T-helper 2 cell (primary cell): ENCODE measurements at places on chromosomes 11 and 22.

DNA sequence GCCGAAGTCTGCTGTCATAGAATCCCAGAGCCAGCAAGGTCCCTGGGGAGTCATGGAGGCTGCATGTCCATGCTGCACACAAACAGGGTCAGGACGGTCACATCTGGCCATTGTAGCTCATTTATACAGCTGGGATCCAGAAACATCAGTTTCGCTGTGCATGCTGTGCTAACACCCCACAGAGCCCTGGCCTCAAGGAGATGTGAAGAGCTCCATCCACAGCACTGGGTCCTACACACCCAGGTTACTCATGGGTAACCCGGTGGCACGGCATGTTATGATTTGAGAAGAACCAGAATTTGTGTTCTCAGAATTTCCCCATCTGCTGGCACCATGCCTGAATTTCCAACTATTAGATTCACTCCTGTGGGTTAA lies 146.3 kb upstream of the ARHGAP20 start:
- no peak for DNase-seq

DNA sequence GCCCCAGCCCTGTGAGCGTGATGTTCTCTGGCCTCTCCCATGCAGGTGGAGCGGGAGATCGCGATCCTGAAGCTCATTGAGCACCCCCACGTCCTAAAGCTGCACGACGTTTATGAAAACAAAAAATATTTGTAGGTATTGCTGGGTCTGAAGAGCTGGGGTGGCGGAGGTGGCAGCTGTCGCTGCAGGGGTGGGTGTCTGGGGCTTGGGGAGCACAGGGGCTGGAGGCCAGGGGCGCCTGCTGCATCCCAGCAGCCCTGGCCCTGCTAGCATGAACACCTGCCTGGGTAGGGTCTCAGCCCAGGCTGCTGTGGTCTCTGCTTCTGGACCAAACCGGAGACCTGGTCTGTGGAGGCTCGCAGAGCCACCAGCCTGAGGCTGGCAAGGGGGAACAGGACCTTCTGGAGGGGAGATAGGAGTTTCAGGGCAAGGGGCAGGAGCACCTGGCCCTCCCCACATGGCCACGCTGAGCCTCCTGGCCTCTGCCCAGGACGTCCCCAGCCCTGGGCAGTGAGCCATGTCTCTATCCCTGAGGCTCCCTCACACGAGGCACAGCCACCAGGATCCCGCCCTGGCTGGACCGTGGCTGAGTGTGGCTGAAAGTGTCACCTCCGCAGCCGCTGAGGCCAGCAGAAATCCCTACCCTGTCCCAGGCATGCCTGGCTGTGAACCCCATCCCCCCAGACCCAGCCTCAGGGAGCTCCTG lies 48.2 kb downstream of the MOB2 start:
- DNase-seq: no peak

- no peak for DNase-seq
These were observed 16.8 kb downstream of the EED start for GRCh38 chr11:86261328-86261727.

DNA sequence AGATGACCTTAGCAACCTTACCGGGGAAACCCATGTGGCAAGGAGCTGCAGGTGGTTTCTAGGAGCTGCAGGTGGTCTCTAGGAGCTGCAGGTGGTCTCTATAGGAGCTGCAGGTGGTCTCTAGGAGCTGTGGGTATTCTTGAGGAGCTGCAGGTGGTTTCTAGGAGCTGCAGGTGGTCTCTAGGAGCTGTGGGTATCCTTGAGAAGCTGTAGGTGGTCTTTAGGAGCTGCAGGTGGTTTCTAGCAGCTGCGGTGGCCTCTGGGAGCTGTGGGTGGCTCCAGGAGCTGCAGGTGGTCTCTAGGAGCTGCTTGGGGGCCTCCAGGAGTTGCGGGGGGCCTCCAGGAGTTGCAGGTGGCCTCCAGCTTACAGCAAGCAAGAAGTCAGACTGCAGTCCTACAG lies 997.5 kb downstream of the TBC1D22A start:
- no peak for DNase-seq

GRCh38 chr11:64559351-64560138 lies 31.5 kb upstream of the SLC22A12 start:
- no peak for DNase-seq

GRCh38 chr11:116243991-116244390 lies 528.8 kb downstream of the BUD13 start:
- no peak for DNase-seq

DNA sequence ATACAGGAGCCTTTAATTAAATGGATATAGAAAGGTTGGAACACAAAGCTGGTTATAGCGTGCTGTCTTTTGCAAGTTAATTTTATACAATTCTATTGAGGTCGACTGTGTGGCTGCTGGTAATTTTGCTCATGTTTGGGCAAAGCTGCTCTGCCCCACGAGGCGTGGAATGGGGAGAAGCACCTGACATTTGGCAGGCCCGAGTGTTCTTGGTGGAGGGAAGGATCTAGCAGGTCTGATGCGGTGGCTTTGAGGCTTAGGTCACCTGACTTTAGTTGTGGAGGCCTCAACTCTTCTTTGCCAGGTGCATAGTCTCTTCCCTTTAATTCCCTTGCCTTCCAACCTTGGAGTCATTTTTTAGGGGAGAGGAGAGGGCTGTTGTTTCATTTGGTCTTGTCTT lies 97.3 kb downstream of the ZBTB16 start:
- no peak for DNase-seq

DNA sequence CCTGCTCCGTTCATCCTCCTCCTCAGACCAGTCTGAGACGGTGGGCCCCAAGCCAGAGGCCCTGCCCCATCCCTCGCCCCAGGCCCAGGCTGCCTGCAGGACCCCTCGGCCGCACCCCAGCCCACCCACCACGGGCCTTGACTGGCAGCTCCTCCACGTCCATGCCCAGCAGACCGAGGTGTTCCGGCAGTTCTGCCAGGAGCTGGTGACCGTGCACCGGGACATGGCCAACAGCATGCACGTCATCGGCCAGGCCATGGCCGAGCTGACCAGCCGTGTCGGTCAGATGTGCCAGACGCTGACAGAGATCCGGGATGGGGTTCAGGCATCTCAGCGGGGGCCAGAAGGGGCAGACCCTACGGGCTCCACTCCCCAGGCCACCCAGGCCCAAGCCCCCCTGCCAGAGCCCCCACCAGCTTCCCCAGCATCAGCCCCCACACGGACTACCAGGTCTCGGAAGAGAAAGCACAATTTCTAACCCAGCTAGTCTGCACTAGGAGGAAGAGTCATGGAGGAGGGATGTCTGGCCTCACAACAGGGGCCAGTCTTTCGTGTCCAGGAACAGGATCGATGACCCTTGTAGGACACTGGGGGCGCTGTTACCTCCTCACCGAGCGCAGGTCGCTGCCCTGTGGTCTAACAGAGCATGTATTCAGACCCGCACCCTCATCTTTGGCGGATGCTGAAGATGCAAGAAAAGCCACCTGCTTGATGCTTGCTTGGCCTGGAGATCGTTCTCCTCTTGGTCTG lies 66.3 kb downstream of the PRDM11 start:
- DNase-seq: no peak

- no peak for DNase-seq
These were observed 35.4 kb upstream of the AMOTL1 start for GRCh38 chr11:94732617-94733281.

DNA sequence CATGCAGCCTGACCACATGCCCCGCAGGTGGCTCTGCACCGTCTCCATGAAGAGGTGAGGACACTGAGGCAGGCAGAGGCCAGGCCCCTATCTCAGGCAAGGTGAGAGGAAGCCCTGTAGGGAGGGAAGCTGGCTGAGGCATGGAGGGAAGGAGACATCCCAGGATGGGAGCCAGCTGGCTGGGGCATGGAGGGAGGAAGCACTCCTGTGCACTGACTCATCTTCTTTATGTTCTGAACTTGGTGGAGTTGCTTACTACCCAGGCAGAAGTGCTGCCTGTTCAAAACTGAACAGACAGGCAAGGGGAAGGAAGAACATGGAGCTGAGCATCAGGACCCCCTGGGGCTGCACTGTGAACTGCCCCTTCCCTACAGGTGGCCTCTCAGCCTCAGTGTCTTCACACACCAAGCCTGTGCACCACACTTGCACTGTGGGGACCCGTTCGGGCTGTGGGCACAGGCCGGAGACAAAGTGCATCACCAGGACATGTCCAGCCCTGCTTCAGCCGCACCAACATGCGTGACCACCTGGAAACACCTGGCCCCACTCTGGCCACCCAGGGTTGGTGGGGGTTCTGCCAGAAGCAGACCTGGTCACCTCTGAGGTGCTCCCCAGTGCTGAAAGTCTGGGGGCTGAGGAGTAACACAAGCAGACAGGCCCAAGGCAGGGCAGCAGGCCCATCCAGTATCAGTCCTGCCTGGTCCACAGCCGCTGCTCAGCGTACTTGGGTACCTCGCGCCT lies 55.5 kb downstream of the DGCR2 start:
- no peak for DNase-seq

DNA sequence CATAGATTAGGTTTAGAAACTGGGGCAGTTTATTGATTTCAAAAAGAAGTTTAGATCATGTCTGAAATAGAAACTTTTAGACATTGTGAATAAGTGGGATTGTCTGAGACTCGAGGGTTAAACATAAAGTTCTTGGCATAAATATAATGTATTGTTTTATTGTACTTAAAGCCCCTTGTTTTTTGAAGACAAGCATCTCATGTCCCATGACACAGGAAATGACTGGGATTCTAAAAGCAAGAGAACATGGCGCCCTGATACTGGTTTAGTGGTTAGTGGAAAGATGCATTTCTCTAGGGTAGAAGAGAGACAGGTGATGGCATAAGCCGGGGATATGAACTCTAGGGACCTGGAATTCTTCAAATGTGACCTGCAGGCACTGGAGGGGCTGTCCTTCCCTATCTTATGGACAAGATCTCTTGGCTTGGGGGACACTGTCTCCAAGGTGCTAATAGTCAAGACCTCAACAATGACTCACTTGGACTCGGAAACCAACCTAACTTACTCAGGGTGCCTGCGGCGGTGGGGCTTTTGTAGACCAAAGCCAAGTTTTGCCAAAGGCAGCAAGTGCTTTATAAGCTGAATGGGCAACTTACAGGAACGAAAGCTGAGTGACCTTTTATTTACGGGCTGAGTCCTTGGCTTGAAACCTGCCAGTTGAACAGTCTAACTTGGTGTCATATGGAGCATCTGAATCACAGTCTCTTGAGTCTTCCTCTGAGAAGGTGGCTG lies 48.2 kb downstream of the UBASH3B start:
- DNase-seq: no peak

GRCh38 chr11:1628506-1629325 lies 859 bp upstream of the KRTAP5-5 start:
- peak; percentile 41 for DNase-seq

- DNase-seq: peak; percentile 89
These were observed 1.5 kb upstream of the ANKRD13D start for GRCh38 chr11:67287355-67288197.

- peak; percentile 66 for DNase-seq
These were observed 15.1 kb downstream of the CHRM1 start for GRCh38 chr11:62905927-62906531.

- DNase-seq: no peak
These were observed 297.1 kb downstream of the NELL1 start for GRCh38 chr11:20966489-20966888.

DNA sequence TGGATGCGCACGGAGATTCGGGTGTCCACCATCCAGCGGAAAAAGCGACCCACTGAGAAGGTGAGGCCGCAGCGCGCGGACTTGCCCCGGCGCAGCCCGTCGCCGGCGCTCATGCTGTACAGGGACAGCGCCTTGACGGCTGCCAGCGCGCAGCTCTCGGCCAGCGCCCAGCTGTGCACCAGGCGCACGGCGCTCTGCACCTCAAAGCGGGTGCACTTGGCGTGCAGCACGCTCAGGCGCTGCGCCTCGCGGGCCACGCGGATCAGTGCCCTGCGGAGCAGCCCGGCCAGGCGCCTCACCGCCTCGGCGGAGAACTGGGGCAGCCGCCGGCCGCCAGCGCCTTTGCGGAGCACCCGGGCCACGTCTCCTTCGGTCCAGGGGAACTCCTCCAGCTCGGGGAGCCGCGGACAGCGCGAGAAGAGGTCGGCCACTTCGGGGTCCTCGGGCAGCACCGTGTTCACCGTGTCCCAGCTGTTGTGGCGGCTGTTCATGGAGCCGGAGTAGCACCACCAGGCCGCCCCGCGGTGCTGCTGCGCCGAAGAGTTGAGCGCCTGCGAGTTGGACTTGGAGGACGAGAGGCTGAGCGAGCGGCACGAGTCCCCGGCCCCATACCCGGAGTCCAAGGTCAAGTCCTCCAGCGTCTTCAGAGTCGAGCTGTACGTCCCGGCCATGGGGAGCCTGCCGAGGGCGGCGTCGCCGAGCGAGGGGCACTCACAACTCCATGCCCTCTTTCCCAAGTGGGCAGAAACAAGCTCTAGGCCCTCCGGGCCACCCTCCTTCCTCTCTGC lies 703 bp downstream of the ABTB2 start:
- DNase-seq: peak; percentile 14

DNA sequence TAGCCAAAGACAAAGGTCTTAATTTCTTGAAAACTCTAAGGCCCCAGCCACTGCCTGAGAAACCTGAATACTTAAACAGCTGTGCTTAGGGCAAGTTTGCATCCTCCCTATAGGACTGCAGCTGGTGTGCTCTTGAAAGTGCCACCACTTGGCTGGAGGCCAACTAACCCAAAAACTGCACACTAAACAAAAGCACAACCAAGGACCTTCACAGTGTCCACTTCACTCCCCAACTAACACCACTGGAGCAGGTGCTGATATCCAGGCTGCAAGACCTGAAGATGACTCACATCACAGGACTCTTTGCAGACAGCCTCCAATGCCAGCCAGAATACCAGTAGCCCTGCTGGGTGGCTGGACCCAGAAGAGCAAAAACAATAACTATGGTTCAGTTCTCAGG lies 357.7 kb upstream of the ARHGAP42 start:
- DNase-seq: no peak

- no peak for DNase-seq
These were observed 209.7 kb upstream of the PLET1 start for GRCh38 chr11:112470355-112470754.

- no peak for DNase-seq
These were observed 19.8 kb upstream of the INCENP start for GRCh38 chr11:62103986-62104385.

GRCh38 chr11:97259434-97259833 lies 869.6 kb downstream of the JRKL start:
- DNase-seq: no peak

DNA sequence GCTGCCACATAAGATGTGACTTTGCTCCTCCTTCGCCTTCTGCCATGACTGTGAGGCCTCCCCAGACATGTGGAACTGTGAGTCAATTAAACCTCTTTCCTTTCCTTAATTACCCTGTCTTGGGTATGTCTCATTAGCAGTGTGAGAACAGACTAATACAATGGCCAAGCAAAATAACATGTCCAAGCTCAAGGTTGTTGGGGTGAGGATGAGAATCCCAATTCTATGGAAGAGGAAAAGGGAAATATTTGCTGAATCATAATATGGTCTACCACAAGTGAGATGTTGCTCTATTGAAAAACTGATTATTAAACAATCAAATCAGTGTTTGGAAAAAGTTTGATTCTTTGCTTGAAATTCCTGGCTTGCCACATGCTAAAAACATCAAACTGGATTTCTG lies 48.7 kb upstream of the LRRC4C start:
- DNase-seq: no peak
